ENCODE measurements at places on chromosomes 6 and 20. TPM values are rescaled to one million over a fixed set of nuclear protein-coding genes. Genes with fewer than 3 reads are reported as not detected.

The GATA5 gene
- not detected for total RNA-seq

The RBM38 gene
- total RNA-seq = 33.3 TPM

The ANGPT4 gene
- total RNA-seq = 0.07 TPM

The CENPW gene
- total RNA-seq = 69.2 TPM

GRCh38 chr6:7241709-7242645 lies 71.0 kb downstream of the SSR1 start:
- no peak overlapping the region for H3K4me3 ChIP-seq
- no peaks in the 10 kb centered on the region for H3K27me3 ChIP-seq
- peak overlapping the region; percentile 22 for H3K27ac ChIP-seq
- no peak for DNase-seq
- peaks cover 26% of the 10 kb centered on the region for H3K4me1 ChIP-seq

- H3K4me3 ChIP-seq = peak overlapping the region; percentile 97
- peak overlapping the region; percentile 98 for H3K27ac ChIP-seq
- H3K4me1 ChIP-seq = peaks cover 33% of the 10 kb centered on the region
- DNase-seq = no peak
Observed at GRCh38 chr6:145815309-145816274, 997 bp upstream of the FBXO30 start.

DNA sequence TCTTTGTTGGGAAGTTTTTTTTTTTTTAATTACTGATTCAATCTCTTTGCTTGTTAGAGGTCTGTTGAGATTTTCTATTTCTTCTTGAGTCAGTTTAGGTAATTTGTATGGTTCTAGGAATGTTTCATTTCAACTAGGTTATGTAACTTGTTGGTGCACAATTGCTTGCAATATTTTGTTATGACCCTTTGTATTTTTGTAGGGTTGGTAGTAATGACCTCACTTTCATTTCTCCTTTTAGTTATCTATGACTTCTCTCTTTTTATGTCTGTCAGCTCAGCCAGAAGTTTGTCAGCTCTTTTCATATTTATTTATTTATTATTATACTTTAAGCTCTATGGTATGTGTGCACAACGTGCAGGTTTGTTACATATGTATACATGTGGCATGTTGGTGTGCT lies 51.1 kb upstream of the SLC24A3 start:
- H3K27ac ChIP-seq = no peak overlapping the region
- no peak for DNase-seq
- no peak overlapping the region for H3K4me3 ChIP-seq
- peaks cover 27% of the 10 kb centered on the region for H3K27me3 ChIP-seq
- no peaks in the 10 kb centered on the region for H3K4me1 ChIP-seq
- peaks cover 3% of the 10 kb centered on the region for H3K36me3 ChIP-seq

DNA sequence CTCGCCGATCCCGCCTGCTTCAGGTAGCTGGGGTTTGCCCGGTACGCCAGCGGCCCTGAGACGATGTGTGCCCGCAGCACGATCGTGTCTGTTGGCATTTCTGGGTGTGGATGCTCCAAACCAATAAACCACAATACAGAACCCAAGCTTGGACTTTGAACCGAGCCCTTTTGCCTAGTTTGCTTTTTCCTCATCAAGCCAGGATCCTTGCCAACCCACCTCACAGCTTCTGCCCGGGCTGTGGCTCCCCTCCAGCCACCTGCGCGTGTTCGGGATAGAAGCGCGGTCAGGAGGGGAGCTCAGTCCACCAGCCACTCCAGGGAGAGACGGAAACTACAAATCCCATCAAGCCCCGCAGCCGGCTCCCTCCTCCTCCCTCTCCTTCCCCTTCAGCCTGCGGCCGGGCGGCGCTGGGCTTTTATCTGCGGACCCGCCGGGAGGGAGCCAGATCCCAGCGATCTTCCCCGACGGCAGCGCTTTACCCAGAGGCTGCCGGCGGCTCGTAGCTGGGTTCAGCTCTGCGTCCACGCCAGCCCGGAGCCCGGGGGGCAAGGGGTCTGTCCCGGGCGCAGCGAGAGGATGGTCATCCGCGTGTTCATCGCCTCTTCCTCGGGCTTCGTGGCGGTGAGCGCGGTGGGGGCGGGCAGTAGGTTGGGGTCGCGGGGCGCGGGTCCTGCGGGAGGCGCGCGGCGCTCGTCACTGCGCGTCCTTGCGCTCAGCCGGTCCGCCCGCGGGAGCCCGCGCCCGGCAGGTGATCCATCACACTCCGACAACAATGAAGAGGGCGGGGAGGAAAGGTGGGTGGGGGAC lies at the start of gene SH3BGRL2:
SH3BGRL2 (plus strand) TSS at position 447 of the 810 bp plus-strand sequence; CDS start at position 580, 133 bp downstream.
- peak; percentile 76 for DNase-seq
- peak within 1 kb of the TSS; percentile 60 for H3K27ac ChIP-seq
- H3K4me3 ChIP-seq = peak within 1 kb of the TSS; percentile 92
- H3K4me1 ChIP-seq = peaks cover 13% of the 10 kb centered on the region
- H3K27me3 ChIP-seq = peaks cover 18% of the 10 kb centered on the region

- H3K4me3 ChIP-seq = no peak overlapping the region
- H3K4me1 ChIP-seq = peaks cover 17% of the 10 kb centered on the region
- H3K27me3 ChIP-seq = peaks cover 2% of the 10 kb centered on the region
- DNase-seq = no peak
- no peak overlapping the region for H3K27ac ChIP-seq
Observed at GRCh38 chr6:167797011-167797471, 29.7 kb upstream of the AFDN start.

GRCh38 chr6:170137911-170138910 lies 152.7 kb downstream of the DLL1 start:
- peaks cover 6% of the 10 kb centered on the region for H3K4me1 ChIP-seq
- no peak for DNase-seq
- H3K36me3 ChIP-seq = no peaks in the 10 kb centered on the region

GRCh38 chr6:41318654-41319565 lies 16.5 kb upstream of the NCR2 start:
- H3K27ac ChIP-seq = no peak overlapping the region
- H3K4me3 ChIP-seq = no peak overlapping the region
- H3K36me3 ChIP-seq = no peaks in the 10 kb centered on the region
- peaks cover 11% of the 10 kb centered on the region for H3K4me1 ChIP-seq
- H3K27me3 ChIP-seq = peaks cover 60% of the 10 kb centered on the region
- DNase-seq = peak; percentile 77

- no peak for DNase-seq
- H3K27ac ChIP-seq = no peak overlapping the region
- no peak overlapping the region for H3K4me3 ChIP-seq
Observed at GRCh38 chr6:66376001-66376400, 669.0 kb upstream of the EYS start.

Measured in neural crest cell (in vitro differentiated cells).